Activated naive CD4-positive, alpha-beta T cell treated with anti-CD3 and anti-CD28 coated beads, Interleukin-2, amount 50 U/mL, for 16 hours (primary cell): ENCODE measurements at places on chromosomes 7 and 10.

- DNase-seq = no peak
Measured at GRCh38 chr7:17988858-17989257, 38.8 kb downstream of the PRPS1L1 start.

DNA sequence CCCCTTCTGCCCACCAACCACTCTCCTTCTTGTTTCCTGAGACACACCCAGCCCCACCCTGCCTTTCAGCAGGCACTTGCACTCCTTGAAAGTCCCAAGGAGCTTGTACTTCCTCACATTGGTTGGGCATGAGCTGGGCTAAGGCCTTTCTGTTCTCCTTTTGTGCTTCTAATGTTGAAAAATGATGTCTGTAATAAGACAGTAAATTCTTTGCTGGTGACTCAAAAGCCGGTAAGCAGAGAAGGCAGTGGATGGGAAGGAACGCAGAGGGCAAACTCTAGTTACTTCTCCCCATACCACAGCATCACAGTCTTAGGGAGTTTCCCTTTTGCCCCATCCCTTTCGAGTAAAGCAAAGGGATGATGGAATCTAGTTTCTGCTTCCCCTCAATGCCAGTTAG is 185.6 kb downstream of the PLXNA4 start:
- DNase-seq = no peak

- no peak for DNase-seq
Measured at GRCh38 chr10:18777258-18777657, 118.0 kb downstream of the ARL5B start.

DNA sequence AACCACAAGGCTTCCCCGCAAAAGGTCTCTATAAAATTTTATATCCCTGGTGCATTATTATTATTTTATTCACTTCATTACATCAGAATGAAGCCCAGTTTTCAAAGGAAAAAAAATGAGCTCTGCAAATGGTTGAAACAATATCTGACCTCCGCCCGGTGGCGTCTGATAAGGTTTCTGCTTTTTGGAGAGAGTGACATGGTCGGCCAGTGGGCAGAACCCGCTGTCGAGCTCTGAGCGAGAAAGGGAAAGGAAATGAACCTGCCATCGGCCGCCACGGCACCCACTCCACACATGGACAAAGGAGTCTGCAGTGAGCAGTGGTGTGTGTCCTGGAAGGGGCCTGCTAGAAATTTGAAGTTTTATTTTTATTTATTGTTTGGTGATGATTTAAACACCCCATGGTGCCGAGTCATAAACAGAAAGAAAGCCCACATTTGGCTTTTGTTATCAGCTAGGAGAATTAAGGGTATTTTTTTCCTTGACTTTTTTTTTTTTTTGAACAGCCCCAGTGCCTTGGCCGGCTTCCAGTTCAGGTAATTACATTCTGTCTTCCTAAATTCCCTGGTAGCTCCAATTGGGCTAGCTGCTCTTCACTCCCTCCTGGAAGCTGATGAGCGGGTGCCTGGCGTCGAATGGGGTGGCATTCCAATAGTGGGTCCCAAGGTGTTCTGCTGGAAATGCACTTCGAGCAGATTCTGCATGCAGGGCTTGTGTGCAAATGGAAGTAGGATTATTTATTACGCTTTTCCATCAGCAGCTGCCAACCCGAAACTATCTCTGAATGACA is 149.4 kb upstream of the MKI67 start:
- DNase-seq = no peak
